ENCODE measurements at places on chromosomes 5 and 9. TPM values are rescaled to one million over a fixed set of nuclear protein-coding genes. Genes with fewer than 3 reads are reported as not detected.
A peak's percentile ranks its signal among the peaks of the same experiment; 100 is the strongest.

ZNF883 gene
- total RNA-seq = 6.5 TPM

FAXDC2 gene
- 0.12 TPM for total RNA-seq

C5orf34 gene
- total RNA-seq = 17.2 TPM

ERBIN gene
- 61.0 TPM for total RNA-seq

TMEM232 gene
- not detected for total RNA-seq

LIX1 gene
- total RNA-seq = not detected

GRCh38 chr9:98429613-98430012 lies 174.2 kb upstream of the TBC1D2 start:
- peak; percentile 51 for DNase-seq

DNA sequence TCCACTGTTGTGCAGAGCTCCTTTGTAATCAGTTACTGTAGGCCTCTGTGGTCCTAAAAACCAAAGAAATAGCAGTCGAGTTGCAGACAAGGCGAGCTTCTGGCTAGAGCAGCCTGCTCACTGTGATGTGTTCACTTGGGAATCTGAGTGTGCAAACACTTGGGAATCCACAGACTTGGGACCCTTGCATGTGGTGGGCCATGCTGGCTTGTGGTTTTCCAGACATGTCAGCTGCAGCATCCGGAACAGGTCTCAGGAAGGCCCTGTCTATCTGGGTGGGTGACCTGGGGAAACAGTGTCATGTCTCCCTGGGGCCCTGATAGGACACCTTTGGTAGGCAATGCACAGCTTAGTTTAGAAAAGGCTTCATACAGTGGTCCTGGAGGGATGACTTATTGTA lies 66.4 kb downstream of the WWC1 start:
- no peak for DNase-seq

- DNase-seq = no peak
These were observed 131.0 kb upstream of the CCNG1 start for GRCh38 chr5:163306421-163306820.

DNA sequence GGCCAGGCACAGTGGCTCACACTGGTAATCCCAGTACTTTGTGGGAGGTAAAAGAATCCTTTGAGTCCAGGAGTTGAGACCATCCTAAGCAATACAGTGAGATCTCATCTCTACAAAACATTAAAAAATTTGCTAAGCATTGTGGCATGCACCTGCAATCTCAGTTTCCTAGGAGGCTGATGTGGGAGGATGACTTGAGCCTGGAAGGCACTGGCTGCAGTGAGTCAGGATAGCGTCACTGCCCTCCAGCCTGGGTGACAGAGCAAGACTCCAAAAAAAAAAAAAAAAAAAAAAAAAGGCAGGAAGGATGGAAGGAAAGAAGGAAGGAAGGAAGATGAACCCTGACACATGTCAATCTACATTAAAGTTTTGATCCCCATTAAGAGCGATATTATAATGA lies 1452.2 kb upstream of the ACO1 start:
- no peak for DNase-seq

GRCh38 chr9:110769667-110770066 lies 101.1 kb downstream of the MUSK start:
- DNase-seq = peak; percentile 67

DNA sequence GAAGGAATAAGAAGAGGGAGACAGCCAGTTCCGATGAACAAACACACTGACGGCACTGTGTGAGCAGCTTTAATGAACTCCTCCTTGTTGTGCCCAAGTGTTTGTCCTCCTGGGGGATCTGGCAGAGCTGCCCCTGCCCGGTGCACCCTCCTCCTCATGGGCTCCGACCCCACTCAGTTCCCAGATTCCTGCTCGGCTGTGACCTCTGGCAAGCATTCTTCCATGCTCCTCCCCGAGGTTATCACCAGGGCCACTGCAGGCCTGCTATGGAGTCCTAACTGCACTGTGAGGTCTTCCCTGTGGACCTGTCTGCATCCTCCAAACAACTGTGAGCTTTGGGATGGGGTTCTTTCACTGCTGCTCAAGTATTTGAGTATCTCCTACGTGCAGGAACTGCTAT lies 142.2 kb downstream of the DCP2 start:
- no peak for DNase-seq

GRCh38 chr9:118438810-118439209 lies 734.6 kb downstream of the TLR4 start:
- no peak for DNase-seq

- DNase-seq = no peak
These were observed 438.6 kb upstream of the MPDZ start for GRCh38 chr9:13718086-13718485.

GRCh38 chr5:135952683-135953082 lies 2.1 kb downstream of the LECT2 start:
- DNase-seq = no peak
